Activated CD8-positive, alpha-beta T cell treated with anti-CD3 and anti-CD28 coated beads for 36 hours (primary cell): ENCODE measurements at places on chromosomes 12 and 14. TPM values are rescaled to one million over a fixed set of nuclear protein-coding genes. Genes with fewer than 3 reads are reported as not detected.
A peak's percentile ranks its signal among the peaks of the same experiment; 100 is the strongest.

DNA sequence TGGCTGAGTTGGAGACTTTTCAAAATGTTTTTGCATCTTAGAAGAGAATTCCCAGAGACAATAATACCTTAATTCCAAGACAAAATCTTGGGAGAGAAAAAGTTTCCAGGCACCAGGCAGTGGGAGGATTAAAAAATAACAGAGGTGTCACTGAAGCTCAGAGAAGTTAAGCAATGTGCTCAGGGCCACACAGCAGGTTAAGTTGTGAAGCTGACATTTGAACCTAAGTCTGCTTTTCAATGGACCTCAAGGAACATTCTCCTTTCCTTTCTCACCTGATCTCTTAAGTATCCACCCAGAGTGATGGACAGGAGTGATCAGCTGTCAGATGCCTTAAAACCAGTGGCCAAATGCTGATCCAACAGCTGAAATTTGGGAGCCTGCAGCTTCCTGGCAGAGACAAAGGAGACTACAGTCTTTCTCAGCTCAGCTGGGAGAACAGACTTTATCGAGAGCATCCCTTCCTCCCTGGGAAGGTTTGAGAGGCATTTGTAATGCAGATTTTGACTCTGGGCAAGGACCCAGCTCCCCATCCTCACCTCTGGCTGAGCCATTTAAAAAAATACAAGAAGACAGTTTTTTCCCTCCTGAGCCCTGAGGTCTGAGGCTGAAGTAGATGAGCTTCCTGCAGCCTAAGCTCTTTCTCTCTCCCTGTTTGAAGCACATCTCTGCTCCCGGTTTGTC is 174.9 kb upstream of the RPH3A start:
- no peak overlapping the region for H3K27ac ChIP-seq
- no peaks in the 10 kb centered on the region for H3K4me1 ChIP-seq
- no peak overlapping the region for H3K4me3 ChIP-seq
- H3K27me3 ChIP-seq = peaks cover 19% of the 10 kb centered on the region
- H3K36me3 ChIP-seq = no peaks in the 10 kb centered on the region

DNA sequence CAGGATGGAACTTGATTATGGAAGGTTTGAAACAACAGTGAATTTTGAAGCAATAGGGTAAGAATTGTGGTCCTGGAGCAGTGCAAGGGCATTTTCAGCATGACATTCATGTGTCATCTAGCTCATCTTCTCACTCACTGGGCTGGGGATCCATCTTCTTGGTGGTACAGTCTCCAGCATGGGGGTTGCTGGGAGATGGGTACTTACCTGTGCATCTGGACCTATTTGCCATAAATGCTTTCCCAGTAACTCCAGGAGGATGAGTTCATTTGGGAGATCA is 7.2 kb downstream of the HSP90AA1 start:
- H3K27me3 ChIP-seq = no peaks in the 10 kb centered on the region
- no peak overlapping the region for H3K4me3 ChIP-seq
- peaks cover 62% of the 10 kb centered on the region for H3K36me3 ChIP-seq
- peak overlapping the region; percentile 15 for H3K27ac ChIP-seq

DNA sequence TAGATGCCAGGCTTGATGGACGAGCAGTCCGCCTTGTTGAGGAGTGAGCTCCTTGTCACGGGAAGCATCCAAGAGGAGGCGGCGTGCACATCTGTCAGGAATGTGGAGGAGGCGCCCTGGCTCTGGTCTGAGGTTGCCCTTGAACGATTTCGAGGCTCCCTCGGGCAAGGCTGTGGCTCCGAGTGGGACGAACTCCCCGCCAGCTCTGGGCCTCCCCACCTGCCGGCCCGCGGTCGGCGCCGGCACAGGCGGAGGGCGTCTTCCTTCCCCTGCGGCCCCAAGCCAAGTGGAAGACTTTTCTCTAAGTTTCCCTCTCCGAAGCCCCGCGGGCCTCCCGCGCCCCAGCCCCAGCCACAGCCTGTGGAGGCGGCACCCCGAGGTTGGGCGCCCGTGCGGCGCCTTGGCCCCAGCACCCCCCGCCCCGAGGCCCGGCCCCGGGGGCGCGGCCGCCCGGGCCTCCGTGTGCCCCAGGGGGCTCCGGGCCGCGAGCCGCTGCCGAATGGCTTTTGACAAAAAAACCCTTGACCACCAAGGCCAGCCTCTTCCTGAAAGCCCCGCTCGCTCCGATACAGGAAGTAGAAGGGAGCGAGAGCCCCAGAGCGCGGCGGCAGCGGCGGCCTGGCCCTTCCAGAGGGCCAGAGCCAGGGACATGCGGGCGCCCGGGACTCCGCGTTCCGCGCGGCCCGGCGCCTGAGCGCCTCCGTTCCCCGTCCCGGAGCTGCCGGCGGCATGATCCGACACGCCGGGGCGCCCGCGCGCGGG is at the start of gene RIN3:
Gene RIN3, plus strand, starts transcription at position 578 of the 762 bp plus-strand sequence. Its CDS starts 152 bp downstream, at position 730.
- peak within 1 kb of the TSS; percentile 66 for H3K4me3 ChIP-seq
- H3K4me1 ChIP-seq = peaks cover 31% of the 10 kb centered on the region
- H3K27me3 ChIP-seq = no peaks in the 10 kb centered on the region
- DNase-seq = peak; percentile 70

GRCh38 chr14:37165794-37166193 is 6.6 kb downstream of the SLC25A21 start:
- H3K27me3 ChIP-seq = peaks cover 3% of the 10 kb centered on the region
- no peak overlapping the region for H3K4me3 ChIP-seq
- H3K27ac ChIP-seq = no peak overlapping the region
- no peak for DNase-seq

Gene KDM2B
- 61.0 TPM for total RNA-seq
